ENCODE measurements at places on chromosomes 7 and 10.

- DNase-seq = no peak
Measured at GRCh38 chr10:77494327-77494726, 143.3 kb downstream of the KCNMA1 start.

- no peak for DNase-seq
Measured at GRCh38 chr10:34078745-34079470, 736.2 kb downstream of the PARD3 start.

DNA sequence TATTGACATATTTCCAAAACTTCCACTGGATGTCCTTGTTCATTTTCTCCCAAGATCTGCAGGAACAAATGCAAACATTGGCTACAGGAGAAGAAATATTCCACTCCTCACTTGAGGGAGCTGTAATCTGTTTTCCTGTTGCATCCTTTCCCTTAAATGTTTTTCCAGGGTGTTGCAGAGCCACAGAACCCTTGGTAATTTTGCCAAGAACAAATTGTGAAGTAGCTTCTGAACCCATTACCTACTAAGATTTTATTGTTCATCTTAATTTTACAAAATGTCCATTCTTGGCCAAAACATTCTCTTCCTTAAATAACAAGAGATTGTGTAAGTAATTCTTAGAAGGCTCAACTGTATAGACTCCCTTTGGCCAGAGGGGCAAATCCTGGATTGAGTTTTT is 177.0 kb downstream of the GNAT3 start:
- DNase-seq = no peak

GRCh38 chr7:93569189-93569588 is 5.3 kb downstream of the CALCR start:
- DNase-seq = no peak

GRCh38 chr7:51973939-51974338 is 657.3 kb upstream of the COBL start:
- DNase-seq = no peak

GRCh38 chr7:103805346-103805745 is 184.1 kb downstream of the RELN start:
- DNase-seq = no peak

DNA sequence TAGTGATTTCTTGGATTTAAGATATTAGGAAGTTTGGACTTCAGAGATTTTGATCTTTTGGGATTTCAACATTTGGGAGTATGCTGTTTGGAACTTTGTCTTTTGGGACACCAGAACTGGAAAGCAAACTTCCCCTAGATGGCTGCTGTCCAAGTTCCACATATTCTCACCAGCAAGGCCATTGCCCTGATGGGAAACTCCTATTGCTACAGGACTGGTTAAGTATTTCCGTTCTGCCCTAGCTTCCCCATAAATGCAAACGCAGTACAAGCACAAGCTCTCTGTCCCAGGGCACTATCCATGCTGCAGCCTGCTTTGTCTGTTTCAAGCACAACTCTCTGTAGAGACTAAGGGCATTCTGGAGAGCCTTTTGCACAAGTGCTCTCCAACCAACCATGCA is 79.3 kb upstream of the SLC25A13 start:
- DNase-seq = no peak

GRCh38 chr7:101102026-101102425 is 16.7 kb downstream of the TRIM56 start:
- no peak for DNase-seq

GRCh38 chr7:129368389-129368986 is 65.7 kb upstream of the STRIP2 start:
- DNase-seq = no peak

DNA sequence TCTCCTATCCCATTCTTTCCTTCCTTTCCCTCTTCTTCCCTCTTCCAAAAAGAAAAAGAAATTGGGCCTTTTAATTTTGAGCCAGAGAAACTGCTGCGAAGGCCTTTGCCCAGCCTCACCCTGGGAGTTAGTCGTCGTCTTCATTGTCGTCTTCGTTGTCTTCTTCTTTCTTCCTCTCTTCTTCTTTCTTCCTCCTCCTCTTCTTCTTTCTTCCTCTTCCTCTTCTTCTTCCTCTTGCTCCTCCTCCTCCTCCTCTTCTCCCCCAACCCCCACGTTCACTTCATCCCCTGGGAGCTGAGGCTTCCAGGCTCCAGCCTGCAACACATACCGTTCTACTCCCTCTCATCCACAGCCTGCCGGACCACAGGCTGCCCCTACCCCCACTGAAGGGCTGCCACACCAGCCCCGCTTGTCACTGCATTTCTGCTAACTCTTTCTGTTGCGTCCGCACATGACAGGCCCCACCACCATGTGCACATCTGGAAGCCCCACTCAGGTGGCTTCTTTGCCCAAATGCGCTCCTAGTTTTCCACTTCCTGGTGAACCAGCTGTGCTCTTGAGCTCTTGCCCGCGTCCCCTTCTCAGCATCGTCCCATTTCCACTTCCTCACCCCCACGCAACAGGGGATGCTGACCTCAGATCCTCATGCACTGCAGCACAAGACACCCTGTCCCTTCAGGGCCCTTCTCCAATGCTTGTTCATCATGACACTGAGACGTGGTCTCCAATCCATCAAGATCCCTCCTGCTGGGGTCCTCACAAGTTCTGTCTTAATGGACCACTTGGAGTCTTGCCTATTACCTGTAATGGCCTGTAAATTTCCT is 94.9 kb upstream of the SH2B2 start:
- DNase-seq = no peak

- DNase-seq = peak; percentile 32
Measured at GRCh38 chr10:69065406-69066361, 22.2 kb upstream of the SRGN start.

DNA sequence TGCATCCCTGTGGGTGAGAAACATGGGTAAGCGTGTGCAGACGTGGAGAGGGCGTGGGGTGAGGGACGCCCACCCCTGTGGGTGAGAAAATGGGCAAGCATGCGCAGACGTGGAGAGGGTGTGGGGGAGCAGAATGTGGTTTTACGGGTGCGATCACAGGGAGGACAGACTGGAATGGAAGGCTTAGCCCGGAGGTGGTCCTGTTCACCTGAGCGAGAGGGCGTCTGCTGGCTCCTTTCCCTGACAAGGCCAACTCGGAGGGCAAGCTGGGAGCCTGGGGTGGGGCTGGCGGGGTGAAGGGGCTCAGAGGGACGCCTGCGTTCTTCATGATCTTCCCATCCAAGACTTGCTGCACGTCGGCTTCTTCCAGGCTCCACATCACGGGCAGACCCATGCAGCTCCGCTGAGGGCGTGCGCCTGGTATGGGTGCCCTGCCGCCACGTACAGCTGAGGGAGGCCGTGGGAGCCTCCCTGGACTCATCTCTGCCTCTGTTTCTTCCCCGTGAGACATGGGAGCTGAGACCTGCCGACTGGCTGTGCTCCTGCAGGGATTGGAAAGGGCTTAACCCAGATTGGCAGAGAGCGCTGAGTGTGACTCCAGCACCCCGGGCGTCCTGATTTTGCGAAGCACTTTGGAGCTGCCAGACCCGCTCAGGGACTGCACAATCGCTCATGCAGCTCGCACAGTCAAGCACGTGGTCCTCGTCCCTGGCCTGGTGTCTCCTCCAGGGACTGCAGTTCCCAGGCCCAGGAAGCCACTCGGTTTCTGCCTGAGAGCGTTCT is 74.3 kb upstream of the SHH start:
- DNase-seq = no peak

GRCh38 chr7:98396768-98397167 is 4.1 kb downstream of the BAIAP2L1 start:
- DNase-seq = no peak

- DNase-seq = no peak
Measured at GRCh38 chr7:18762189-18762588, 266.6 kb downstream of the HDAC9 start.

GRCh38 chr10:22365233-22365632 is 19.9 kb downstream of the SPAG6 start:
- DNase-seq = no peak

GRCh38 chr10:103727546-103727963 is 127.8 kb downstream of the SH3PXD2A start:
- DNase-seq = no peak

DNA sequence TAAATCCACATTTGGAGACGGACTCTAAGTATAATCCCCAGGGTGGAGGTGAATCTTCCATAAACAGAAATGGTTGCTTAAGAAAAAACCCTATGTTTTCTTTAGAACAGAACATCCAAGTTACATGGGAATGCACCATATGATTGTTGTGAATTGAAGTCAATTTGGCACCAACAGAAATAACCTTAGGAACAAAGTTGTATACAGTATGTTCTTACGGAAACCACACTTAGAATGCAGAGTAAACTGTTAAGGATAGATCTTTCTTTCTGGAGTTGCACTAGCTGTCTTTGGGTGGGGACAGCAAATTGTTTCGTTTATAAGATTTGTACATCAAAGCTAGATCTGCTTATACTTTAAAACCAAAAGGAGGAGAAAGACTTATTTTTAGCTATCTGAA is 316.4 kb downstream of the PTEN start:
- no peak for DNase-seq

DNA sequence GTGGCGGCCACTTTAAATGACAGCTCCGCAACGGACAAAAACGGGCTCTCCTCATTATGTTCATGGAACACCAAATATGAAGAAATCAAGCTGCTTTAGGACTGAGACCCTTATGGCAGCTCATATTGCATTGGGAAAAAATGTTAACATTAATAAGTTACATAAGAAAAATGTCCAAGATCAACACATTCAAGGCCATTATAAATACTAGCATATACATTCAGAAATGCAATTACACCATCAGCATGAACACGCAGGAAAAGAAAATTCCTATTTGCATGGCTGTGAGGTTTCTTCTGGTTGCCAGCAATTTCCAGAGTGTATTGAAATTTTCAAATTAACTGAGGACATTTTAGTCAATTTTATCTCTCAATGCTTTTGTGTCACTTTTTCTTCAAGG is 374.1 kb upstream of the NRP1 start:
- no peak for DNase-seq

DNA sequence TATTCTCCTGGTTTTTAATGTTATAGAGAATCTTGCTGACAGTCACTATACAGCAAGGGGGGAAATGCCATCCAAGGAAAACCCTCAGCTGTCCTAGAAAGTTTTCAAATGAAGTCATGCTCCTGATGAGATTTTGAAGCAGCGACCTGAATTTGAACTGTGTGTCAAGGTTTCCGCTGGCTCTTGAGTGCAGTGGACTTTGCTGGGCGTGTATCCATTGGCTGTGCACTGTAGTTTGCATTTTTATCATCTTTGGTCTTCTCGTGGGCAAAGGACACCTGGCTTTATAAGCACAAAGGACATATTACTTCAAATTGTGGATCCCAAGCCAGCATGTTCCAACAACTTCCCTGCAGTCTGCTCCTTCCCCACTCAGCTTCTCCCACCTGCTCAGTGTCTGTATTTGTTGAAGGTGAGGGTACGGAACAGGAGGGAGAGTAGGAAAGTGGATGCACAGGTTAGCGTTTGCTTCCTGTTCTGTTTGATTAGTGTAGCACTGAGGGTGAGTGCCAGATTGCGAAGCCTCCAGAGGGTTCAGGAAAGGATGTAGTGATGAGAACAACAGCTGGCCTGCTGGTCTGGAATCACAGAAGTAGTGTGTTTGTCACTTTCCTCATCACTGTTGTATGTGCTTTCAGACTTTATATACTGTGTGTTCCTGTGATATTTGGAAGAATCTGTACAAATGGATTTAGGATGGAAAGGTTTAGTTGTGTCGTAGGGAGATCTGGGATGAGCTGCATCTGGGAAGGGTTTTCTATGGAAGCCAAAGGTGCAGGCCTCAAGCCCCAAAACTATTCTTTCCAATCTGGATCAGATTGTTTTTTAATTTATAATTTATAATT is 204.8 kb downstream of the BMPER start:
- no peak for DNase-seq

DNA sequence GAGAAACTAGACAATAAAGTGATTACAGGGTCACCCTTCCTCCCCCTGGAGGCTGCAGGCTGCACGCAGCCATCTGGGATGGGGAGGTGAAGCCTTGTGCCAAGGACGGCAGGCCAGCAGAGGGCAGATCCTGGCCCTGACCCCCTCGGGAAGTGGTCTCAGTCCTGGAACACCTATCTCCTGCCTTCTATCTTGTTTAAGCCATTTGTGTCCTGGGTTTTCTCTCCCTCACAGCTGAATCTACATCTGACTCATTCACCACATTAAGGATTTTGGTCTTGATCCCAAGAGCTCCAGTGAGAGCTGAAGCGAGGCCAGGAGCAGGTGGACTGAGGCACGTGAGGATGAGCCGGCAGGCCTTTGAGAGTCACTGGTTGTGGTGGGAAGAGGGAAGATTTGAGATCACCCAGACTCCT is 16.4 kb upstream of the PARP12 start:
- DNase-seq = no peak

DNA sequence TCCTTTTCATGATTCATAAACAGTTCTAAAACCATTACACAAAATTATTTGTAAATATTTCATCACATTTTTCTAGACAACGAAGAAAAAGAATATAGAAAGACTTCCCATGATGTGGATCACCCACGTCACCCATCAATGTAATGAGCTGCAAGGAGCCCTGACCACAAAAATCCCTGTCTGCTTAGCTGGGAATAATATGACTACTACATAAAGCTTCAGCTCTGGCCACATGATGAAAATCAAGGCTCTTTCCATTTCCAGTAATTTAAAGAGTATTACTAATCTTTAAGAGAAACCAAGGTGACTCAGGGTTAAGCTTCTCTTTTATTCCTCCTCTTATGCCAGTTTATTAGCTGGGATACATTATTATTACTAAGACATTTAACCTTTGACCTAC is 180.8 kb upstream of the CACNA2D1 start:
- no peak for DNase-seq

- DNase-seq = no peak
Measured at GRCh38 chr7:41125343-41125742, 577.5 kb downstream of the INHBA start.

GRCh38 chr7:30968294-30968693 is 4.5 kb downstream of the GHRHR start:
- DNase-seq = no peak

DNA sequence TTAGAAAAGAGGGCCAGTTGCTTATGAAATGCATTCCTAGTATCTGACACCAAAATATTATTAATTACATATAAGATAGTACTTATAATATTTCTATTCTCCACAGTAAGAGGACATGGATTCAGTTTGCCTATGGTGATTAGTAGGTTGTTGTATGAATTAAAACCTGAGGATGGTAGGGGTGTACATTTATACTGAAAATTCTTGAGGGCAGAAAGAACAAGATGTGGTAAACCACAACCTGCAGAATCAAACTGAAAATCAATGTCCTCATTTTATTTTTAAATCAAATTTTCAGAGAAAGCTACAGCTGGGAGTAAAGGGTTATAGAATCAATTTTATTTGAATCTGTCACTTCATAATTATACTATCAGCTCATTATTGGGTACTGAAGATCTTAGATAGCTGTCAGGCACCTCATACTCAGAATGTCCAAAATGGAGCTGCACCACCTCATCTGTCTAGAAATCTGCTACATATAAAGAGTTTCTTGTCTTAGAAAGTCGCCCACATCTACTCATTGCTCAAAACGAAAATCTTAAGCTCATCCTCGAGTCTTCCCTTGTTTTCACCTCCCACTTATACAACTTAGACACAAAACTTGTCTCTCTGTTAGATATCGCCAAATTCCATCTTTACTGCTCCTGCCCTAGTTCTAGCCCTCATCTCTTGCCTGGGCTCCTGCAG is 65.4 kb downstream of the MYO3A start:
- DNase-seq = no peak

- no peak for DNase-seq
Measured at GRCh38 chr10:63114031-63114814, 18.9 kb upstream of the NRBF2 start.
